Retinal pigment epithelial cell (primary cell): ENCODE measurements at places on chromosomes 4 and X.

DNA sequence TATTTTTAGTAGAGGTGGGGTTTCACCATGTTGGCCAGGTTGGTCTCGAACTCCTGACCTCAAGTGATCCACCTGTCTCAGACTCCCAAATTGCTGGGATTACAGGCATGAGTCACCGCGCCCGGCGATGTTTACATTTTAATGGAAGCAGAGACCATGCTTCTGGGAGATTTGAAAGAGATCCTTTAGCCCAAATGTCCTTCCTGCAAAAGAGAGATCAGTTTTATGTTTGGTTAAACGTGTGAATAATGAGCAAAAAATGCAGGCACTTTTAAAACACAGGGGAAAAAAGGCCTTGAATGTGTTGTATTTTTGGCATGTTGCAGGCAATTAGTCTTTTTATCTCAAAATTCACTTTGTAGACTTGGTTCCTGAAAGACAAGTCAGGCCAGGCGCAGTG lies 95.8 kb upstream of the ELOVL6 start:
- no peak for DNase-seq

DNA sequence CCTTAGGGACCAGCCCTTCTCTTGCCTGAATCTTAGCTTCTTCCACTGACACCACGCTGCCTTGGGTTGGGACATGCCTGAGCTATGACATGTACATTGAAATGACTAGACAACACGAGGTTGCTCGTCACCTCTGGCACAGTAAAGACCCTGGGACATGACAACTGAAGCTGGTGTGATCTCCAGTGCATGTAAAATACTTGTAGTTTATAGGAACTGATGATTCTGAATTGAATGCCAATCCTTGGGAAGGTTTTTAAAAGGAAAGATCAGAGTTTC lies 100.7 kb upstream of the PGRMC2 start:
- no peak for DNase-seq

DNA sequence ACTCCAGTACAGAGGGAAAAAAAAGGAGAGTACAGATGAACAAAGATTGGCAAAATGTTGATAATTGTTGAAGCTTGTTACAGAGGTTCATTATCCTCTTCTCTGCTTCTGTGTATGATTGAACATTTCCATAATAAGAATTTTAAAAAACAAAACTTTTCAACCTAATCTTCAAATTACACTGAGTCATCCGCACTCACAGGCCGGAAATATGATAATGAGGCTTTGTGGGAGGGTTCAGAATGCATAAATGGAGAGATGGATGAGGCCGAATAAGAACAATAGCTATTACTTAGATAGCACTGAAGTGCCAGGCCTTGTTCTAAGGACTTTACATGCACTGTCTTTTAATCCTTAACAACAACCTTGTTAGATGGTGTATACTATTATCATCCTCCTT lies 4.6 kb upstream of the ERCC6L start:
- no peak for DNase-seq

GRCh38 chr4:112519689-112520597 lies 4.0 kb upstream of the NEUROG2 start:
- no peak for DNase-seq

- DNase-seq = no peak
These were observed 40.6 kb upstream of the MXD4 start for GRCh38 chr4:2302387-2303119.

DNA sequence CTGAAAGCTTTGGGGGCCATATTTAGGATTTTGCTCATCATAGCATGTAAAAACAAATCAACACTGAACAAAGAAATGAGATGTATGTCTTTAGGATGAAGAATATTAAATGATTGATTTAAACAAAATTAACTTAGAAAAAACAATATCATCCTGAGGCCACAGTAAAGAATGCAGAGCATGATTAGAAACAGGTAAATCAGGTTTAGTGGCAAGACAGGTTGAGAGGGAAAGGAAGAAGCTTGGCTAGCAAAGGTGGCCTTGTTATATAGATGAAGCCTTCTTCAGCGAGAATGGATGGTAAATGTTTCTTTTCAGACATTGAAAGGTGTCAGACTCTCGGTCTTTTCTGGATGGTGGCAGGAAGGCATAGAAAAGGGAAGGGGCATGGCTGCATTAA lies 11.9 kb upstream of the MAGEB16 start:
- DNase-seq = no peak

DNA sequence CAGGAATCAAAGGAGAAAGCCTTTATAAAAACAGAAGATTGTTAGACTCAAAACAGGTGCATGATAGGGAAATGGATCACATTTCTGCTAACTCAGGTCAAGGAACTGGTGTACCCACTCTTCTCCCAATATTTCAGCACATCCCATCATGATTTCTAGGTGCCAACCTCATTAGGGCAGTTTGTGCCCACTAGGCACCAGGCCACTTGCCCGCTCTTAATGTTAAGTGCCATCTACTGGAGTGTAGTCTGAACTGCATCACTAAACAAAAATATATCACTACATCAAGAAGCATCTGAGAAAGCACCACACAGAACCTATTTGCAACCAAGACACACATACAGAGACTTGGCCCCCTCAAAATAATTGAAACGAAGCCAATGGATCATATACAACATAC lies 140.4 kb upstream of the GRID2 start:
- DNase-seq = no peak

DNA sequence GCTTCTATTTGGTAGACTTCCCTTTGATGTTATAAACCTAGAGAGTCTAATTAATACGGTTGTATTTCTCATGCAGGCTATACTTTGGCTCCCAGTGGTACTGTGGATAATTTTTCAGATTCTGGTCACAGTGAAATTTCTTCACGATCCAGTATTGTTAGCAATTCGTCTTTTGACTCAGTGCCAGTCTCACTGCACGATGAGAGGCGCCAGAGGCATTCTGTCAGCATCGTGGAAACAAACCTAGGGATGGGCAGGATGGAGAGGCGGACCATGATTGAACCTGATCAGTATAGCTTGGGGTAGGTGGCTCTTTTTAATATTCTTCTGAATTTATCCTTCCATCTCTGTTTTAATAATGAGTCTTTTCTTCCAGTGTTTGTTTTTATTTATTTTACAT lies 249.7 kb downstream of the RAPGEF2 start:
- DNase-seq = no peak

- DNase-seq = no peak
These were observed 274.4 kb downstream of the BANK1 start for GRCh38 chr4:102064747-102065442.

- no peak for DNase-seq
These were observed 85.1 kb downstream of the ARAP2 start for GRCh38 chr4:36159208-36159607.

GRCh38 chrX:102043380-102043779 lies 82.1 kb upstream of the TCEAL2 start:
- DNase-seq = no peak

GRCh38 chrX:67720344-67720743 lies 176.5 kb downstream of the AR start:
- no peak for DNase-seq

DNA sequence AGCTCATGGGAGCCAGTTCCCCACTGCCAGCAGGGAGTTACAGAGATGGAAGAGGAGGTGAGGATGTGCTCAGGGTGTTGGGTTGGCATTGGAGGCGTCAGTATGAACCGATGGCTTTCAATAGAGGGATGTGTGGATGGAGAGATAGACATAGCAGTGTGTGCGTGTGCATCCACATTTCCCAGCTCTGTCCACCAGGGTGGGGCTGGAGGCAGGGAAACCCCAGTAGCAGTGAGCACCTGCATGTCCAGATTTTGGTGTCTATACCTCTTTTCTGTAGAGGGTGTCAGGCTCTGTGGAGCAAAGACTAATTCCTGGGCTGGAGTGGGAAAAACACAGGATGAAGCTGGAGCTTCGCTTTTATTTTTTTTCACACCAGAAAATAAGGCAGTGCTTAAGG lies 37.2 kb upstream of the HGFAC start:
- no peak for DNase-seq

DNA sequence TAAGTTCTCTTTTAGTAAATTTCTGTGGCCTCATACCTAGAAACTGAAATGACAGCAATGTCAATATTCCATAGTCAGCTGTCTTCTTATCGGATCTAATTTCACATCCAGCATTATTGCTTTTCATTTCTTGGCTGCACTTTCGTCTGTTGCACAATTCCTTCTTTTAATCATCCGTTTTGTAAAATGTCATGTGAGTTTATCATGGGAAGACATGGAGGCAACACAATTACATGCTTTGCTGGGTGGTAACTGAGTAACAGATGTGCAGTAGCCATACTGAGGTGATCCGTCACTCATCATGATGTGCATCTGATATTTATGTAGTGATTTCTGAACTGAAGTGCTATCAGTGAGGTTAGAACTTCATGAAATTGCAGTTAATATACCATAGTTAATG lies 68.3 kb upstream of the SLC7A11 start:
- no peak for DNase-seq

DNA sequence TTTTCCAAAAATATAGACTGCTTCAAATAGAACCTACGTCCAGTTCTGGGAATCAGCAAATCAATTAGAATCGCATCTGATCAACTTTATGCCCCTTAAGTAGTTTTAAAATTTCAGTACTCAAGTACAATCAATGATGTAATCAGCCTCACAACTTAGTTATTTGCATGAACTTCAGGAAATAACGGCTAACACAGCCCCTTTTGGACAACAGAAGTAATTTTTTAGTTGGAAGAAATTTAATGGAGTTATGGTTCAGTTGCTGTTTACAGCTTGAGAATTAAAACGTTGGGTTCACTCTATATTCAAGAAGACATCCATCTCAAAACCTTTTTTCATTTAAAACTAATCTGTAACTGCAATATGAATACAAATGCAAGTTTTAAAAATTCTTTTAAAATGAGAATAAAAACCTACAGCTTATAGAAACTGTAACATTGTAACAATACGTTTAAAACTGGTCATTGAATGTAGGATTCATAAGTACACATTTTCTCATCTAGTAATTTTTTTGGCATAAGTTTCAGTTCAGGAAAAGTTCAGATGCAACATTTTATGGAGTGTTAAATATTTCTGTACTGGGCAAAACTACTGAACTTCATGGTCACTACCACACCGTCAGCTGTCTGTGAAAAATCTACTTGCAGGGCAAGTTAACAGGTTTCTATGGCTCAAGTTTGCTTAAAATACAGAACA lies 956 bp downstream of the TAPT1 start:
- no peak for DNase-seq

DNA sequence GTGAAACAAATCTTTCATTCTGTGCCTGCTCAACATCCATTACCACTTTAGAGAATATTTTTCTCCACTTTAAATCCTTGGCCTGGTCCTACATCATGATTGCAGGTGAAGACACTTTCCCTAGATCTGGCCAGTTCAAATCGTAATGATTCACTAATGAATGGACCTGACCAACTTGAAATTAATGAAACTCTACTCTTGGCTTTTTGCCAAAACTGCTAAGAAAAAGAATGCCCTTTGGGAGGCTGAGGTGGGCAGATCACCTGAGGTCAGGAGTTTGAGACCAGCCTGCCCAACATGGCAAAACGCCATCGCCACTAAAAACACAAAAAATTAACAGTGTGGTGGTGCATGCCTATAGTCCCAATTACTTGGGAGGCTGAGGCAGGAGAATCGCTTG lies 1082.6 kb upstream of the LCORL start:
- DNase-seq = no peak

DNA sequence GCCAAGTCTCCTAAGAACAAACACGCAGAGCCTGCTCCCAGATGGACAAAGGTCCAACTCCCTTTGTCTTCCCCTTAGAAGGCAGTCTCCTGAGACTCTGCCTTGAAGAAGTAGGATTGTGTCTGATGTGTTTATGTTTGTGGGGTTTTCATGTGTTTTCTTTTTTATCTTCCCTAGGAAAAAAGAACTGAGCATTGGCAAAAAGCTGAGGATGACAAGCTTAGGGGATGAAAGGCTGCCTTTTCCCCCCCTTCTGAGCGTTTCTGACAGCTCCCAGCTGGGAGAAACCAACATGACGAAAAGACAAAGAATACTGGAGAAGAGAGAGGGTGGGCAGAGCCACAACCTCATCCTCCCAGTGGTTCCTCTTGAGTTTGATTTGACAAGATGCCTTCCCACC lies 181.1 kb downstream of the EVC2 start:
- DNase-seq = no peak

DNA sequence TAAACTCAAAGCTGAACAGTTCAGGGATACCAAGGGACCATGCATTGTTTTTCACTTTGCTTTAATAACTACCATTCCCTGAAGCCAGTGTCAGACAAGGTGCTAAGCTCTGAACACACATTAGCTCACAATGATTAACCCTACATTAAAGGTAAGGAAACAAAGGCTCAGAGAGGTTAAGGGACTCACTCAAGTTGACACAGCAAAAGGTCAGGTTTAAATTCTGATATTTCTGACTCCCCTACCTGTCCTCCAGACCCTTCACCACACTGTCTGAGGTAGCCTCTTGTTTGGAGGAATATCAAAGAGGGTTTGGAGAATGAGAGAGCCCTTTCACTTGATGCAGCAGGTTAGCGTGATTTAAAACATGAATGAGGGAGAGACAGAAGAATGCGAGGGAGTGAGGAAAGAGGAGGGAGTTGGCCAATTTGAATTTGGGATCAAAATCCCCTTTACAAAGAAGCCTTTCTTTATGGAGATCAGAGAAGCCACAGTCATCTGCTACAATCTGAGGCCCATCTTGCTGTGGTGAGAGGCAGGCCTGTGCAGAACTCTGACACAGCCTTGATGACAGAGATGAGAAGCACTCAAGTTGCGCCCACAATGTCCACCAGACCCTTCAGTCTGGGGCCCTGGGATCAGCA lies 103.5 kb downstream of the FHDC1 start:
- no peak for DNase-seq

- no peak for DNase-seq
These were observed 18.0 kb upstream of the RHOXF2 start for GRCh38 chrX:120140293-120140981.

GRCh38 chrX:64151911-64152310 lies 53.6 kb downstream of the AMER1 start:
- DNase-seq = no peak

DNA sequence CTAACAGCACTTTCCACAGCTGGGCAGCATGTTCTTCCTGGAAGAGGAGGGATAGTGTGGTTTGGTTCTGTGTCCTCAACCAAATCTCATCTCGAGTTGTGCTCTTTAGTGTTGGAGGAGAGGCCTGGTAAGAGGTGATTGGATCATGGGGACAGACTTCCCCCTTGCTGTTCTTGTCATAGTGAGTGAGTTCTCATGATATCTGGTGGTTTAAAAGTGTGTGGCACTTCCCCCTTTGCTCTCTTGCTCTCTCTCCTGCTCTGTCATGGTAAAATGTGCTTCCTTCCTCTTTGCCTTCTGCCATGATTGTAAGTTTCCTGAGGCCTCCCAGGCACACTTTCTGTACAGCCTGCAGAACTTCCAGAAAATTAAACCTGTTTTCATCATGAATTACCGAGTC lies 133.7 kb upstream of the NDP start:
- DNase-seq = no peak
